ENCODE measurements at places on chromosomes 2 and 18.

DNA sequence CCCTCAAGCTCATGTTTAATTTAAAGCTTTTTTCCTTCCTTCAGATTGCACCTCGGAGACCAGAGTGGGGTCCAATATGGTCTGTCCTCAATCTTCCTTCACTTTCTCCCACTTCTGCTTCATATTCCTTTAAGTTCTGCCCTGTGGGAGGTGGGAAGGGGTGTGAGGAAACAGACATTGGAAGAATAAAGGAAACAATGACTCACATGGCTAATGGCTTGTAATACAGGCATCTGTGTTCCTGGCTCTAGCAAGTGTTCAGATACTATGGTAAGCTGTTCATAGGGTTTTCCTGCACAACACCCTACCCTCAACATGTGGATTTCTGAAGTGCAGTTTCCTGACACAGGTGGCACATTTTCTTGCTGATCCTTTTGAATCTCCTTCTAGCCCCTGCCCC is 209.5 kb downstream of the PIK3C3 start:
- DNase-seq = no peak

DNA sequence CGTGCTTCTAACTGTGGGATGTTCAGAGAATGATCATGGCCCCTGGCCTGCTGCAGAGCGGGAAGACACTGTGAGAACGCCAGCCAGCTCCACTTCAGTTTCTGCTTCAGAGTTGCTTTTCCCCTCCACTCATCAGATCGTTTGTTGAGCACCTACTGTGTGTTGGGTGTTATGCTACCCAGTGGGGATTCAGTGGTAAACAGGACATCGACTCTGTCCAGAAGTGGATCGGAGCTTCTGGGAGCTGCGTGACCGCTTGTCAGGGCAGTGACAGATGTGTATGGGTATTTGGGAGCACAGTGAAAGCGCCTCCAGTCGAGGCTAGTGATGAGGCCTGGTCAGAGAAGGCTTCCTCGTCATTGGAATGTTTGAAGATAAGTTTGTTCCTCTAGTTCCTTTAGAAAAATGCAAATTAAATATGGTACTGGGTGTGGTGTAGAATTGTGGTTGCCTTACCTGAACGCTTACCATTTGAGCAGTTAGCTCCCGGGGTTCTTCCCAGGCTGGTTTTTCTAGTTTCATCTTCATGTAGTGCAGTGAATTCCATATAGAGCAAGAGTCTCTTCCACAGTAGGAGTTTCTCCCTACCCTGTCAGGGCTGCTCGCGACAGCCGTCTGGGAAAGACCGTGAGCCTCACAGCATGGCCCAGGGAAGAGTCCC is 2.8 kb downstream of the RAB12 start:
- DNase-seq = no peak

GRCh38 chr2:29894822-29895614 is 26.4 kb downstream of the ALK start:
- no peak for DNase-seq

DNA sequence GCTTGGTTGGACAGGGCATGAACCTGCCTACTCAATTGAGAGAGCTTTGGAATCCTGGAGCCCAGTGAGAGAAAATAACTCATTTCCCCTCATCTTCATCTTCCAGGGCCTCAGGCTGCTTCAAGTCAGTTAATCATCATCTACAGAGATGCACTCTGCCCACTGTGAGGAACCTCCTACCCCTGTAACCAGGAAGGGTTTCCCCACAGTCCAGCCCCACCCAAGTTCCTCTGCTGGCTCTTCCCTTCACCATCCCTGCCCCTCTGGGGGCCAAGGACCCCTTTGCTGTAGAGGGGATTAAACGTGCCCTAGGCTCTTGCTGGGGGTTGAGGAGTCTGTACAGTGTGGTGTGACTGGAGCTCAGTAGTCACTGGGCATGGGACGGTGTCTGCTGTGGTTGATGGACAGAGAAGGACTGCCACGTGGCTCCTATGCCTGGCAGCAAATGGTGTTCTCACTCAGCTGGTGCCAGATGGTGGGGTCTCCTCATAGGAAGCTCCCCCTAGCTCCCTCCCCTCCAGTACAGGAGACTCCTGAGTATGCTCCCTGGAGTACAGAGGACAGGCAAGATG is 29.5 kb upstream of the LGALSL start:
- DNase-seq = no peak

GRCh38 chr2:145016711-145017110 is 496.8 kb upstream of the ZEB2 start:
- no peak for DNase-seq

- no peak for DNase-seq
Measured at GRCh38 chr2:239553376-239554000, 152.7 kb upstream of the HDAC4 start.

DNA sequence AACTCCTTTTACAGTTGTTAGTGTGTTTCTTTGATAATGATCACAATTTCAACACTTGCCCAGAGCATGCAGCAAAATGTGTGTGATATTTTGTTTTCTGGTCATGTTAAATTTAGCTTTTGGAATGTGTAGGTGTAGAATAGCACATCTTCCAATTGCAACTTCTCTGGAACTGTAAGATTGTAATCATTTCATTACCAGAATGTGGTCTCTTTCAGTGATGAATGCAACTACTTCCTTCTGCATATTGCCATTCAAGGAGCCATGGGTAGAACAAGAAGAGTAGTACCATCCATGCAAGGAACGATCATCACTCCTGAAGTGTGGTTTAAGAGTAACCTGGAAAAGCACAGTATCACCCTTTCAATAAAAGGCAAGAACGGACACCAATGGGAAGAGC is 548.8 kb upstream of the ZNF804A start:
- DNase-seq = no peak

DNA sequence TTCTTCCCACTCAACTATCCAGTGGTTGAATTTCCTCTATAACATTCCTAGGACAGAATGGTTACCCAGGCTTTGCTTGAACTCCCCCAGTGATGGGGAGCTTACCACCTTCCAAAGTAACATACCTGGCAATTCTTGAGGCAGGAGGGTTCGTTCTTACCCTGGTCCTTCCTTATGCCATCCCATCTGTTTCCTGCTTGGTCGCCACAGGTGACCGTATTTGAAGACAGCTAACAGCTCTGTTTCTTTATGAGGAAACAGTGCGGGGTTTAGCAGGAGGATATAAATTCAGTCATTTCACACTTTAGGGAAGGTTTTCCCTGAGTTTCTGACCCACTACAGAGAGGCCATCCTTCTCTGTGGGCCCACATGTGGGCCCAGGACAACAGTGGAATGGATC is 42.6 kb downstream of the FOSL2 start:
- DNase-seq = no peak

- DNase-seq = no peak
Measured at GRCh38 chr18:77250926-77251729, 1.5 kb downstream of the GALR1 start.

DNA sequence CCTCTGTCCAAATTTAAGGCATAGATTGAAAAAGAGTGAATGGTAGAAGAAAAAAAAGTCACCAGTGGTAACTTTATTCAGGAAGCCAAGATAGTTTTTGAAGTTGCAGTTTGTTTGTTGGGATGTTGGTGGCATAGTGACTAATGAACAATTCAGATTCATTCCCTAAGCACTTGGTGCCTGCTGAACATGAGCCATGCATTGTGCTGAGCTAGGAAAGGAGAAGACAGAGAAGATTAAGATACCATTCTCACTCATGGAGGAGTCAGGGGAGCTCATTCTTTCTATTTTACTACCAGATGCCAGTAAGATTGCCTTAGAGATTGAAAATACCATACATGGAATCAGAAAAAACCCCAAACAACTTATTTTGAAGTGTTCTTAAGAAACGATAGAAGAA is 25.1 kb downstream of the MEIS1 start:
- no peak for DNase-seq
